ENCODE measurements at places on chromosomes 3 and 15.
A peak's percentile ranks its signal among the peaks of the same experiment; 100 is the strongest.

GRCh38 chr3:183349421-183350157 lies 78.8 kb downstream of the MCF2L2 start:
- no peak for DNase-seq

DNA sequence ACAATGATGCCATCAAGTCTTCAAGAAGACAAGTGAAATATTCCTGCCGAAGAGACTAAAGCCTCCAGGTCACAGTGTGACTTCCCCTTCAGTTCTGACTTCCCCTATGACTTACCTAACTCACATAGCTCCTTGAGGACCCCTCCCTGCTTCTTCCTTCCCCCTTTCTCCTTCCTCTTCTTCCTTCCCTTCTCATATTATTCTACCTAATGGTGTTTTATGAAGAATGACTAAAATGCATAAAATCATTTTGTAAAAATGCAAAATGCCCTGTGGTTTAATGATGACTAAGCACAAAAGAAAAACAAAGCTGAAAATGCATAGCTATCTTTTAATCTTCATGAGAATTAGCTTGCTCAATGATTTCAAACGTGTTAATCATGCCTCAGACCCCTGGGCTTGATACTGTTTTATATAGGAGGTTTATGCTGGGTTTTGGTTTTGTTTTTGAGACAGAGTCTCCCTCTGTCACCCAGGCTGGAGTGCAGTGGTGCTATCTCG lies 26.1 kb upstream of the TM4SF4 start:
- no peak for DNase-seq

DNA sequence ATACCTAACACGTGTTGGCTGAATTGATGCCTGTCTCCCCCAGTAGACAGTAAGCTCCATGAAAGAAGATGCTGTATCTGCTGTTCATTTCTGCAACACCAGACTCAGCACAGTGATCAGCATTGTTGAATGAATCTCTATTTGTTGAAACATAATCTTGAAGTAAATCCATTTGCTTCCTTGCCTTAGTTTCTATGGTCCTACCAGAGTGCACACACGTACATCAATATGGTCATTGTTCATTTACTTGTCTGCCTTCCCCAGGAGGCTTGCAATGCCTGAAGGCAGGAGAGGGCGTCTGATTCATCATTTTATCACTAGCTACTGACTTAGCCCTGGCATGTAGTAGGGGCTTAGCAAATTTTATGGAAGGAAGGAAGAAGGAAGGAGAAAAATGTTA lies 19.2 kb downstream of the RBP2 start:
- DNase-seq, result no peak

- DNase-seq, result no peak
Observed at GRCh38 chr3:32743934-32744333, 58.9 kb downstream of the CNOT10 start.

DNA sequence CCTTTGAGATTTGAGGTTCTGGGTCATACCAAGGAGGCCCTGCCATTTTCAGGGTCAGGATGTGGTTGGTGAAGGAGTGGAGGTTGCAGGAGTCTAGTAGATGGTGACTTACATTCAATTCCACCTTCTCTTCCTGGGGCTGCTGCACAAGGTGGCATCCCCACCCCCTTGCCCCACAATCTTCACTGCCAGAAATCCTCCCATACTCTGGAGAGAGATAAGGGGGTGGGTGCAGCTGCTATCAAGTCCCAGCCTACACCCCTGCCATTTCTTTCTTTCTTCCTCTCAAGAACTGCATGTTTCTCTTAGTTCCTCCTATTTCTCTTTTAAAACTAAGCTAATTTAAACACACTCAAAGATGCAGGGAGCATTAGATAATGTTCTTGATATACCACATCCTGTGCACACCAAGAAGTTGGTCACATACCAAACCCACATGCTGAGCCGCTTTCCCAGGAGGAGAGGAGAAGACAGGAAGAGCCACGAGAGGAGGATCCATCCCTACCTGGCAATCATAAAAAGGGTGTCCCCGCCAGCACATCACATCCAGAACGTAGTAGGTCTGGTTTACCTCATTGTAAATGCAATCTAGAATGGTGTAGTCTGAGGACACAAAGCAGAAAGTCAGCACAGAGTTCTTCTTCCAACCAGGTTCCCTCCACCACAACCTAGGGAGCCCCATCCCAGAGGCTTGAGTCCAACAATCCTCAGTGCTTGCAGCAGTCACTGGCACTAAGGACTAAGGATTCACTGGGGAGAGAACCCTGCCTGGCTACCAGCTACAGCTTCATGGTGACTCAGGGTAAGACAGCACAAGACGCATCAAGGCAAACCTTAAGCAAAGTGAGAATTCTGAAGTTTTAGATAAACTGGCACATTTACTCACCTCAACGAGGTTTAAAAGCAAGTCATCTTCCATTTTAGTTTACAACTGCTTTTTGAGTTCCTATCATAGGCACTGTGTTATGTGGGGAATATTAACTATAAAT lies 18.5 kb downstream of the SNUPN start:
- peak; percentile 54 for DNase-seq

- peak; percentile 19 for DNase-seq
Observed at GRCh38 chr3:165185707-165186327, 10.4 kb downstream of the SLITRK3 start.

- DNase-seq, result no peak
Observed at GRCh38 chr15:66057089-66057488, 187.8 kb downstream of the RAB11A start.

DNA sequence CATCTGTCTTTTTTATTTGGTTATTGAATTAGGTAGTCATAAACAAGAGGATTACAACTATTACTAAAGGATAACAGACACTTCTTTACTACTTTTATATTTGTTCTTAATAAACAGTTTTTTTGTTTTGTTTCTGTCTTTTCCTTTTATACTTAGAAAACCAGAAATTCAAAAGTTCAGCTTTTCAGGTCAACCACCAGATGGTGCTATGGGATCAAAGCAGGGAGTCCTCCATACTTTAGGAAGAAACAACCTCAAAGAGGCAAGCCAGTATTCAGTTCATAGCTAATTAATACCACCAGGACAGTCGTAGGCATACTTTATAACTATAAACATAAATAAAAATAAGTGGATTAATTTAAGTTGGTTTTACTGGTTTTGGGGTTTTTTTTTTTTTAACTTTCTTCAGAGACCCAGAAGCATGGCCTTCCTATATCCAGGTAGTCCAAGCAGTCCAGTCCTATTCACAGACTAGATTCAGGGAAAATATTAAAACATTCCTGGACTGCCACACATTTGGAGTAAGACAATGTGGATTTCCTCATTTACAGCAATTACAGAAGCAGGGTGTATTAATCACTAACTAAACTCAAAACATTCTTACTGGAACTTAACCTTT lies 16.0 kb upstream of the EID1 start:
- DNase-seq, result peak; percentile 65

GRCh38 chr3:144167634-144168033 lies 196.0 kb downstream of the DIPK2A start:
- no peak for DNase-seq

DNA sequence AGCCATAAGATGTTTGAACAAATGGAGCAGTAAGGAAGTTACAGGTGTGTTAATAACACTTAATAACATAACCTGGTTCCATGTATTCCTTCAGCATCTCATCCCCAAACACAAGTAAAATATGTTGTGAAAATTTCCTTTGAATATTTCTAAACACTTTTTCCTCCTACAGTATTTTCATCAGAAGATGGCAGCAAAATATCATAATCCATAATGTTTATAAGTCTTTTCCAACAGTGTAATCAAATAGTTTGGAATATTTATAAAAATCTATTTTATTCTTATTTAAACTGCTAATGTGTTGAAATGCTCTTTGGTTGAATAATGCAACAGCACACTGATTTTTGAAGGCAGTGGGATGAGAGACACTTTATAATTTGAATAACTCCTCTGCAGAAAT lies 1020.5 kb downstream of the OTOL1 start:
- no peak for DNase-seq

- DNase-seq, result no peak
Observed at GRCh38 chr15:68166847-68167246, 38.3 kb downstream of the CALML4 start.

- DNase-seq, result no peak
Observed at GRCh38 chr15:70268698-70269251, 171.1 kb upstream of the TLE3 start.

GRCh38 chr15:90807074-90807785 lies 61.2 kb upstream of the FURIN start:
- DNase-seq, result no peak

GRCh38 chr15:74240002-74240568 lies 4.0 kb downstream of the CCDC33 start:
- no peak for DNase-seq

DNA sequence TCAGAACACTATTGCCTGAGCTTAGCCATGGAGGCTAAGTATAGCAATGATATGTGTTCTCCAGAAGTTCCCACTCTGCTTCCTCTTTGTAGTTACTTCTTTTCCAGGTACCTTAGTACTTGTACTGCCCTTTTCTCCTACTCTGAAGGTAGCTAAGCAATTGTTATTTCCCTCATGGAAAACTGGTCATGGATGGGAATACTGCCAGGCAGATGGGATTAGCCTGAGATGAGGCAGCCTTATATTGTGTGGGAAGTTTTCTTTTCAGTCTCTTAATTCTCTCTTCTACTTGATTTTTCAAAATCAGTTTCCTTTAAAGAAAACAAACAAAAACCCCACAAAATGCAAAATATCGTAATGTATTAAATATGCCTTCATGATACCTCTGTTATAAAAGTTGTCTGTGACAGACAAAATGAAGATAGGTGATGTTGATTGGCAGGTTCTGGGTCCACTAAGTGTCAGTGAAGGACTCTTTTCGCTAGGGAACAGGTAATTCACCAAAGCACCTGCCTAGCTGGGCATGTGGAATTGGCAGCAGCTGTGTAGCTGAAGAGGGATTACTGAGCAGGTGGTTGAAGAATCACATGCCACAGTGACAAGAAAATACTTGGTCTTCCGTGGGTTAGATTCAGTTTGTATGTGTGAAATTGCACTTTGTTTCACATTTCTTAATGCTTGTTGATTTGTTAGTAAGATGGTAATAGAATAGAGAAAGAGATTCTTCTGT lies 4.1 kb downstream of the ZNF609 start:
- DNase-seq, result no peak

- DNase-seq, result no peak
Observed at GRCh38 chr3:8599146-8599545, 45.5 kb downstream of the SSUH2 start.

DNA sequence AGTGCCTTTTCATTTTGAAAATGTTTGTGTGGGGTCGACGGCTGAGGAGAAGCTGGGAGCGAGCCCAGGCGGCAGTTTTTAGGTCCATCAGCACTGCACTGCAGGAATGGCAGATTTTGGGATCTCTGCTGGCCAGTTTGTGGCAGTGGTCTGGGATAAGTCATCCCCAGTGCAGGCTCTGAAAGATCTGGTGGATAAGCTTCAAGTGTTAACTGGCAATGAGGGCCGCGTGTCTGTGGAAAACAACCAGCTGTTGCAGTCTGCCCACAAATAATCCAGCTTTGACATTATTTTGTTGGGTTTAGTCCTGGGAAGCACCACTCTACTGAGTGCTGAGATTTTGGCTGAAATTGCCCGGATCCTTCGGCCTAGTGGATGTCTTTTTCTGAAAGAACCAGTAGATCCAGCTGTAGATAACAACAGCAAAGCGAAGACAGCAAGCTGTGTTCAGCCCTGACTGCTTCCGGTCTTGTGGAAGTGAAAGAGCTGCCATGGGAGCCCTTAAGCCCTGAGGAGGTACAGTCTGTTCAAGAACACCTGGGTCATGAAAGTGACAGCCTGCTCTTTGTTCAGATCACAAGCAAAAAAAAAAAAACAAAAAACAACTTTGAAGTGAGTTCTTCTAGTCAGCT lies 13.1 kb upstream of the ANP32A start:
- peak; percentile 47 for DNase-seq

GRCh38 chr3:126867863-126868200 lies 115.1 kb upstream of the PLXNA1 start:
- no peak for DNase-seq

DNA sequence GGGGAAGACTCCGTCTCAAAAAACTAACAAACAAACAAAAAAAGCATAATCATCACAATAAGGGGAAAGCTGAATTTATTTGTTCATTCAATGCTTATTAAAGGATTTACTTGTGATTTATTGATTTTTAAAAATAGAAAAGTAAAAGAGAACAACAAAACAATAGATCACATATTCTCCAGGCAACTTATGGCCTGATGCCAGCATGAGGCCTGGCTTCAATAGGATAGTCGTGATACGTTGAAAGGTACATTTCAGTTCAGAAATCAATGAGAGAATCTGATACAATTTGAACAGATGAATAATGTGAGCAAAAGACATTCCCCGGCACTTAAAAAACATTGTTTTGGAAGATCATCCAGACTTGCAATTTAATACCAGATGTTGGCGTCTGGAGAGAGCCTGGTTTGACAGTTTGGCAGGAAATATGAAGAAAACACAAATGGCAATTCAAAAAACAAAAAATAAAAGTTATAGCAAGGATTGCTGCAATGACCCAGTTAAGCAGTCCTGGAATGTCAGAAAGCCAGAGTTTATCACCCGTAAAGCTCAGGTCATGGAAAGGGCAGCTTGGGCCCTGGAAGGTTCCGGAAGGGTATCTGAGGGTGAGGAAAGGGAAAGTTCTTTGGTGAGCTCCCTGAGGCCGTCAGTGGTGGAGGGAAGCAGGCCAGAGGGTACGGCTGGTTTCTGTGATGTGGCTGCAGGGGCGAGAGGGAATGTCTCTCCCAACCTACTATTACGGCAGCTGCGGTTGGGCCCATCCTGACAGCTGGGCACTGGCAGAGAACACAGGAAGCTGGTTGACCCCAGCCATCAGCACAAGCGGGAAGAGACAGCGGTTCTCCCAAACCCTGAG lies 230.2 kb upstream of the HES1 start:
- DNase-seq, result no peak

GRCh38 chr3:12303993-12304392 lies 15.1 kb downstream of the PPARG start:
- no peak for DNase-seq

- no peak for DNase-seq
Observed at GRCh38 chr3:9976721-9977709, 9.6 kb downstream of the EMC3 start.

- DNase-seq, result no peak
Observed at GRCh38 chr3:133124511-133124910, 86.3 kb downstream of the TMEM108 start.

DNA sequence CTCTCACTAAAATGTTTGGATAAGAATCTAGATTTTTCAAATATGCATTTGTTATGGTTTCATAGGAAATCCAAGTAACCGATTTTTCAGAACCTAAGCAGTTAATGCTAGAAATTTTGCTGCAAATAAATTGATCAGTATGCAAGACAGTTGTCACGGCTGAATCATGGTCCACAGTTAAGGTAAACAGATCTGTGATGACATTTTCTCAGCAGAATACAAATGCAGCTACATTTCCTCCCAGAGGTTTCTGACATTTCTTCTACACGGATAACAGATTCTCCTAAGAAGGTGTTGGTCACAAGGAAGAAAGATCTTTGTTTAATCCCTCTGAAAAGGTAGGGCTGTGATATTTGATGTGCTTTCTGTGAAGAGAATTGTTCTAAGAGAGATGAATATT lies 36.9 kb downstream of the ARNT2 start:
- no peak for DNase-seq

GRCh38 chr15:80171787-80172186 lies 19.0 kb downstream of the FAH start:
- no peak for DNase-seq

- DNase-seq, result no peak
Observed at GRCh38 chr15:95442107-95442719, 888.3 kb upstream of the NR2F2 start.

- DNase-seq, result no peak
Observed at GRCh38 chr3:179321668-179322285, 1.1 kb upstream of the ZNF639 start.

- DNase-seq, result no peak
Observed at GRCh38 chr15:87910301-87910700, 346.2 kb downstream of the NTRK3 start.

GRCh38 chr3:151312972-151313371 lies 3.6 kb downstream of the GPR87 start:
- no peak for DNase-seq

- no peak for DNase-seq
Observed at GRCh38 chr15:68332266-68332665, 54.7 kb downstream of the FEM1B start.

Measured in CD4-positive, alpha-beta memory T cell (primary cell).